Activated T-cell treated with anti-CD3 and anti-CD28 coated beads, Interleukin-2, amount 50 U/mL, for 72 hours (primary cell): ENCODE measurements at places on chromosomes 16 and 17. TPM values are rescaled to one million over a fixed set of nuclear protein-coding genes. Genes with fewer than 3 reads are reported as not detected.

DNA sequence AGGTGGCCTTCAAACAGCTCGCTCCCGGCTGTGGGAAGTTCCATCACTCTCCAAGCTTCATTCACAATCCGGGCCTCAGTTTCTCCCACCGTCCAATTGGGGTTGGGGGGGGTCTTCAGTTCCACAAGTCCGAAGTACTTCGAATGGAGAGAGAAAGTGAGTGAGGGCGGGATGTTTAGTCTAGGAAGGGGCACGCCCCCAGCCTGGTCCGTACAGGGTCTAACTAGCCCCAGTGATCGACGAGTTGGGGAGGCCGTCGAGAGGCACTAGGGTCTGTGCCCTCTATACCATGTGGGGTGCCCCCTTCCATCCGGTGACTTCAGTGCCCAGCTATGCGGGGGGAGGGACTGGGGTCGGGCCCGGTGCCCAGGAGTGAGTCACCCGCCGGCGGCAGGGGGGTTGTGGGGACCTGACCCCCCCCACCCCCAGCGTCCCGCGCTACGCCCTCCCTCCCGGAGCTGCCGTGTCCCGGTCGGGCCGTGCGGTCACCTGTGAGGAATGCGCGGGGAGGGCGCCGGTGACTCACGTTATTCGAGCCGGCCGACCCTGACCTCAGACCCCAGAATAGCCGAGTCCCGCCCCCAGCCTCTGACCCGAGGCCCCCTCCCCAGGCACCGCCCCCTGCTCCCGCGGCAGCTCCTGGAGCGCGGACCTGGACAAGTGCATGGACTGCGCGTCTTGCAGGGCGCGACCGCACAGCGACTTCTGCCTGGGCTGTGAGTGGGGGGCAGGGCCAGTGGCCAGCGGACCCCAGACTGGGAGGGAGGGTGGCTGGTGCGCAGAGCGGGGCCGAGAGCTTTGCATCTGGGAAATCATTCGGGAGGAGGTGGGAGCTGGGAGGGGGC lies 658 bp downstream of the TNFRSF12A start:
- DNase-seq = peak; percentile 76

The TPSD1 gene
- not detected for total RNA-seq

GRCh38 chr17:71252436-71252835 lies 868.4 kb upstream of the SOX9 start:
- no peak for DNase-seq

- no peak for DNase-seq
These were observed 215.4 kb upstream of the AXIN2 start for GRCh38 chr17:65776890-65777289.

The MYO1D gene
- 22.6 TPM for total RNA-seq

DNA sequence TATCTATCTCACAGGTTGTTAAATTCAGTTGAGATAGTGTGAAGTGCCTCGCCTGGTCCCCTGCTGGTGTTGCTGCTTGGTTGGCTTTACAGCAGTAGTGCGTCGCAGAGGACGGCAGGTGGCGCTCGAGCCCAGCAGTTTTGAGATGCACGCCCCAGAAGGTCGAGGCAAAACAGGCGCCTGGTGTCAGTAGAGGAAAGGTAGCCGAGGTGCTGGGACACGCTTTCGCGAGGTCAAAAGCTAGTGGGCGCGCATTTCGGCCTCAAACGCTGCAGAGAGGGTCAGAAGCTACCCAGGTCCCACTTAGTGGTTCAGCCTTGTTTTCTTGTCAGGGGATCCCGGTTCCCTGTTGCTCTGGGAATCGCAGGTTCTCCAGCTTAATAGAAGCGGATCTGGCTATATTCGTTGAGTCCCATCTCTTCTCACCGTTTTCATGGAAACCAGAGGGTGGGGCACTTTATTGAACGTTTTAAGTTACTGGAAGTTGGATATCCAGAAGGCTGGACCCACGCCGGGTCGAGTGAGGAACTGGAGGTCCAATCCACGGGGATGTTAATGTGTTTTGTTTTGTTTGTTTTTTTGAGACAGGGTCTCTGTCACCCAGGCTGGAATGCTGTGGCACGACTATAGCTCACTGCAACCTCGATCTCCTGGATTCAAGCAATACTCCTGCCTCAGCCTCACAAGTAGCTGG lies 10.3 kb upstream of the ZFP90 start:
- peak; percentile 87 for DNase-seq

The HBA2 gene
- not detected for total RNA-seq
